ENCODE measurements at places on chromosomes 2 and 18.

- DNase-seq = no peak
Measured at GRCh38 chr2:163934131-163934530, 198.3 kb upstream of the FIGN start.

GRCh38 chr2:68921646-68922045 is 31.0 kb downstream of the GKN2 start:
- DNase-seq = no peak

GRCh38 chr18:40019797-40020392 is 1935.1 kb upstream of the PIK3C3 start:
- no peak for DNase-seq

GRCh38 chr2:99201959-99202678 is 21.1 kb downstream of the MRPL30 start:
- DNase-seq = no peak

- no peak for DNase-seq
Measured at GRCh38 chr2:214904634-214905033, 95.2 kb upstream of the BARD1 start.

DNA sequence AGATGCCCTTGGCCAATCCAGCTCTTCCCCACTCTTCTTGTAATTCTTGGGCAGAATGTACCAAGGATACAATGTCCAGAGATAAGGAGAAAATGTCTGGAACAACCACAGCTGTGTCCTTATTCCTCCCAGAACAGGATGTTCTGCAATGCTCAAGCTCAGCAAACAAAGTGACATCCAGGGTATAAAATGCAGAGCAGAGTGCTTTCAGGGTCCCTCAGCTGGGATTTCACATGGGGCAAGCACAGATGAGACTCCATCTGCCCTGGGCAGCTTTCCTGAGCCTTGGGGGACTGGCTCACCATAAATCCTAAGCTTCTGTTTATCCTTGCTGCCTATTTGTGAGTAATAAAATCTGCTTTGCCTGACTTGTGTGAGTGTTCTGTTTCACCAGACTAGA is 127.4 kb downstream of the VAPA start:
- no peak for DNase-seq

- DNase-seq = no peak
Measured at GRCh38 chr2:231891514-231891905, 34.7 kb downstream of the NPPC start.

GRCh38 chr2:177759443-177759842 is 313.1 kb downstream of the PDE11A start:
- no peak for DNase-seq

DNA sequence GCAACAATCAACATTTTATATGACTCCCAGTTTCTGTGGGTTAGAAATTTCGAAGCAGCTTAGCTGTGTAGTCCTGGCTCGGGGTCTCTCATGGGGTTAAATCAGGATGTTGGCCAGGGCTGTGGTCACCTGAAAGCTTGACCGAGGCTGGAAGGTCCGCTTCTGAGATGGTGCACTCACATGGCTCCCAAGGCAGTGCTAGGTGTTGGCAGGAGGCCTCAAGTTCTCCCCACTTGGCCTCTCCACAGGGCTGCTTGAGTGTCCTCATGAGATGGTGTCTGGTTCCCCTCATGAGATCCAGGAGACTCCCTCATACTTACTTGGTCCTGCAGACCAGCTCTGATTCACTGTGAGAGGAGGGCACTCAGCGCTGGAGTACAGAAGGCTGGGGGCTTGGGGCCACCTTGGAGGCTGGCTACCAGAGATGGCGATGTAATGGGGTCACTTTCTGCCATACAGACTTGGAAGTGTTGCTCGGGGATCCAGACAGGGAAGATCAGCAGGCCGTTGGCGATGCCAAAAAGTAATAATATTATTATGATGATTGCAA is 98.8 kb downstream of the INHBB start:
- no peak for DNase-seq

- DNase-seq = no peak
Measured at GRCh38 chr2:38835015-38835601, 40.6 kb downstream of the DHX57 start.

DNA sequence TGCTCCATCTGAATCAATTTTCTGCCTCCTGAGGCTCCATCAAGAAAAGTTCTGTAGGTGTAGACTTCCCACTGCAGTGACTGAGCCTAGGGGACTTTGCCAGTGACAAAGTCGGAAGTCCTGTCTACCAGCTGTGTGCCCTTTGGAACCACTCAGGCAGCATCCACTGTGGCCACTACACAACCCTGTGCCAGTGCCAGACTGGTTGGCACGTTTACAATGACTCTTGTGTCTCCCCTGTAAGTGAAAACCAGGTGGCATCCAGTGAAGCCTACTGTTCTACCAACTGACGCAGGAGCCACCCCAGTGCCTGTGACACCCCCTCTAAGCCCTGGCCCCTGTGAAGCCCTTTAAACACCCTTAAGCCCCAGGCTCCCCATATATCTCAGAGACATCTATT is 132.1 kb upstream of the SERPINE2 start:
- DNase-seq = no peak

- DNase-seq = no peak
Measured at GRCh38 chr18:59569390-59569791, 127.8 kb downstream of the CCBE1 start.

- DNase-seq = no peak
Measured at GRCh38 chr2:65364986-65365733, 67.2 kb downstream of the SPRED2 start.

- no peak for DNase-seq
Measured at GRCh38 chr2:77629539-77629938, 107.4 kb upstream of the LRRTM4 start.

- DNase-seq = no peak
Measured at GRCh38 chr2:121279476-121280220, 5.4 kb downstream of the TFCP2L1 start.

DNA sequence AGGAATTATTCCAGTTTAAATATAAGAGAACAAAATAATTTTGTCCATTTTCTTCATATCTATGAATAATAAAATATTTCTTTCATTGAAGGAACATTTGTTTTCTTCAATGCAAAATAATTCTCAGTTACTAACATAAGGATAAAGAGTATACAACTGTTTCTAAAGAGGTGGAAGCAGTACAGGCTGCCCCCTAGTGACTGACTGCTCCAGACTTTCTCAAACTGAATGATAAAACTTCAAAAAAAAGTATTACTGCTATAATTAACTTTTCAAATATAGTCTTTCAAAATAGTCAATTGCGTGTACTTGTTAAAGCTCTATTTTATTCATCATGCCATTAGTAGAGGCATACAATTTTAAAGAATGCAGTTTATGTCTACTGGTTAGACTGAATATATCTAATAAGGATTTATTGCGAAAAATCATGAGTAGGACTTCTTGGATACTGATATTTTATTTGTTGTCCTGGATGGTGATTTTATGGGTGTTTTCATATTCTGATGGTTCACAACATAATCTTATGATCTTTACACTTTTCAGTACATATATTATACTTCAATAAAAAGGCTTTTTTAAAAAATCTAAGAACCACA is 100.1 kb downstream of the WDPCP start:
- no peak for DNase-seq

- DNase-seq = no peak
Measured at GRCh38 chr18:55607773-55608172, 19.8 kb upstream of the TCF4 start.

DNA sequence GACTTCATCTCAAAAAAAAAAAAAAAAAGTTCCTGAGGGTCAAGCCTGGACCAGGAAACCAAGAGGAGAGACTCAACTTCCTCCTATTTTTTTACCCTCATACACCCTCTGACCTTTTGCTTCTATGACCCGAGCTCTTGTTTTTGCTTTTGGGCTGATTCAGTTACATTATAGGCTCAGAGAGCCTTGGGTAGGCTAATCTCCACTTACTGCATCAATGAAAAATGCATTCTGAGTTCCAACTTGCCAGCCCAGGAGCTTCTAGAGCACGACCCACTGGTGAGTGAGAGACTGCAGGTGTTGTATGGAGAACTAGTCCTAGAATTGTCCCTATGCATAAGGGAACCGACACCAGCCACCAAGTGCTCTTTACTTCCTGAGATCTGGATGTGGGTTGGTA is 91.1 kb downstream of the CABLES1 start:
- no peak for DNase-seq

DNA sequence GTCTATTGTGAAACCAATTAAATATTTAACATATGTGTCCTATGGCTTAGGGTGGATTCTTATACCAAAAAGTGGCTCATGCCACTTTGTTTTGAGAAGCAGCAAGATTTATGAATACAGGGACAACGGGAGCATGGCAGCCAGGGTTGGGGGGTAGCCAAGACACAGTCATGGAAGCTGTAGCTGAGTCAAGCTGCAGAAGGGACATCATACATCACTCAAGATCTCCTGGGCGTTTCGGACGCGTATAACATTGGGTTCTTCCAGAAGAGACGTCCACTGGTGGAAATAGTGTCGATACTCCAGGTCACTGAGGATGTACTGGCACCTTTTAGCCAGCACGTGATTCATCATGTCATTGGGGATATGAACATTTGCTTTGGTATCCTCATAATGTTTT is 152.7 kb downstream of the RIF1 start:
- no peak for DNase-seq

DNA sequence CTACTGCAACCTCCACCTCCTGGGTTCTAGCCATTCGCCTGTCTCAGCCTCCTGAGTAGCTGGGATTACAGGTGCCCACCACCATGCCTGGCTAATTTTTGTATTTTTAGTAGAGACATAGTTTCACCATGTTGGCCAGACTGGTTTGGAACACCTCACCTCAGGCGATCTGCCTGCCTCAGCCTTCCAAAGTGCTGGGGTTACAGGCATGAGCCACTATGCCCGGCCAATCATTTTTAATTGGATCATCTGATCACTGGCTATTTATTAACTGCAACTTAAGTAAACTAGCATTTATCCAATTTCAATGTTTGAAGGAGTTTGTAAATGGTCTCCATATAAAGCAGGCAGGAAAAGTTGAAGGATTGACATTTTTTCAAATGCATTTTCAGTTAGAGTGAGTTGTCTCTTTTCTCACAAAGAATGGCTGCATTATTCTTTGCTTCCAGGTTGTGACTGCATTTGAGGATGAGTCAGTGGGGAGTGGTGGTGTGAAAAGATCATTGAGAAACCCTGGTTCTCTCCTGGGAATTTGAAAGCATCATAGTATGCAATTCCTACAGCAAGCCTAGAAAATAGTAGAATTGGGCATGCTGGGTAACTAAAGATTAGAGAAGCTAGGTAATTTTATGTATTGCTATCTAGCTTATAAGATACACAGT is 431.1 kb upstream of the ZEB2 start:
- no peak for DNase-seq

DNA sequence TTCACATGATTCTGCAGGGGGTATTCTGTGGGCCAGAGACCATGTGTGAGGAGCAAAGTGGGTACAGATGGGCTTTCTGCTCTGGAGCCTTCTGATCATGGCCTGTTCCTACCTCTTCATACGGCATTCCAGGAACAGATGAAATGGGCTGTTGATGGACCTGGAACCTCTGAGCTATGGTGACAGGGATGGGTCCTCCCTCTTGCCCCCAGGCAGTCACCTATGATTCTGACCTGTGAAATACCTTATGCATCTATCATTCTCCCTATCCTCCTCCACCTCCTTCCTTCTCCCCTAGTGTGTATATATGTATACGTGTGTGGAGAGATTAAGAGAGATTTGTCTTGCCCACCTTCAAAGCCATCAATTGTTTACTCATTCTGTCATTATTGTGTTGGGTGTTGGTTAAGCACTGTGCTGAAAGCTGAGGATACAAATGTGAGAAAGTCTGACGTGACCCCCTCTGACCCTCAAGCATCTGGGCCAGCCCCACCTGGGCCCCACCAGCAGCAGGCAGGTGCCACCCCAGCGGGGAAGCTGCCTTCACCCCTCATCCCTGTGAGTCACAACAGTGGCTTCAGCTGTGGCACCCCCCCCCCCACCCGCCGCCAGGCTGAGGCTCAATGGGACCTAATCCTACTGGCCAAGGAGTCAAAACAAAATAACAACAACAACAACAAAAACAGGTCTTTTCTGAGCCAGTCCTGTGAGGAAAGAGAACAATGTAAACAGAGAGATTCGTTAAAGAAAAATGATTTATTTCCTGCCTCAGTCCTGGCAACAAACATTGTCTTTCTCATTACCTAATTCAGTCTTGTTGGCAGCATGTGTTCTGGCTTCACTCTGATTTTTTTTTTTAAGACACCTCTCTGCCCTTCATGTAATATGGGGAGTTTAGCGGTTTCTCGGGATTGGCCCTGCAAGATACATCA is 103.8 kb upstream of the CDC42EP3 start:
- no peak for DNase-seq

DNA sequence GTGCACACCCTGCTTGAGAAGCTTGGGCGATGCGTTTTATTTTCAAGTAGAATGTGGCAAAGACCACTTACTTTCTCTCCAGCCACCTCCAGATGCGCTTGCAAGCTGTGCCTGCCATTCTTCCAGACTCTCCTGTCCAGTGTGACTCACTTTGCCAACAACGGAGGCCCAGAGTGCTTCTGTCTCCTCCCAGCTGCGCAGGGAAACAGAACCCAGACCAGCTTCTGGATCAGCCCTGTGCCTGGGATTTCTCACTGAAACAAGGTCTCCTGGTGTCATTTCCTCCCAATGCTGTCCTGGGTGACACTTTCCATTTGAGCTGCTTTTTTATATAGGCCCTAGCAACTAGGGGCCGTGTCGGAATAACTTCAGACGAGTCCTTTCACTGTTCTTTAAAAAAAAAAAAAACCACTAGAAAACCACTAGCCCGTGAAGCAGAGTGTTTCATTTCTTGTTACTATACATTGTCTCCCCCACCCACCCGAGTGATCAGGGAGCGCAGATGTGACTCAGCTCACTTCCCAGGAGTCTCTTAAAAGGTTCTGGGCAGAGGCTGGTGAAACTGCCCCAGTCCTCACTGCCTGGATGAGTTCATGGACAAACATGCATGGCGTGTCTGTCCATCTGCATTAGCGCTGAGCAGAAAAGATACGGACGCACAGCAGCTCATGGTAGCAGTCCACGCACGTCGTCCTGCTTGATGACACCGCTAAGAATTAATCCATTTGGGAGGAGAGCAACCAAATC is 25.3 kb upstream of the RPL31 start:
- no peak for DNase-seq

GRCh38 chr2:64165706-64166105 is 21.5 kb upstream of the PELI1 start:
- DNase-seq = no peak

DNA sequence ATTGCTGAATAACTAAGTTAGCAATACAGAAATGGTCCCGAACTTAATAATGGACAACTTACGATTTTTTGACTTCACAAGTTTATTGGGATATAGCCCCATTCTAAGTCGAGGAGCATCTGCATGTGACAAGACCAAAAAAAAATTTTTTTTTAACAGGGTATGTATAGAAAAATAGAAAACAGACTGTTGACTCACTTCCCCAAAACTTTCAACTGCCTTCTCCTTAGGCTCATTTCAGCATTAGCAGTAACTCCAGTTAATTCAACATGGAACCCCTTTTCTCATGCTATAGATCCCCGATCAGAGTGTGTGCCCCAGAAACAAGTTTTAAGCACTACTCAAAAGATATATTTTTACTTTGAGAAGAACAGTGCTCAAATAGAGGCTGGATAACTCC is 5.4 kb downstream of the CD302 start:
- no peak for DNase-seq

DNA sequence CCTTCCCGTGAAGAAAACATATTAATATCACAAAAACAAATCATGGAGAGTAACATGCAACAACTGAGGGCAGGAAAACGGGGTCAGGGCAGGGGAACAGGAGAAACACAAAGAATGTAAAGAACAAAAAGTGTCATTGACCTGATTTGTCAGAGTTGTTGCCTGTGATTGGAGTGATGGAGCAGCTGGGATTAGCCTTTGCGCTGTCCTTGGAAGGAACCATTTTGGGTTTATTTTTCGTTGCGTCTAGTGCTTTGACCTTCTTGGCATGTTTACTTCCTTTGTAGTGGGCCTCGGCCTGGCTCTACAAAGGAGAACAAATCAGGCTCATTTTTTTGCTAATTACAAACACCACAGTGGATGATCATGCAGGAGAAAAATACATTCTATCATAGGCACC is 218.5 kb upstream of the SESTD1 start:
- no peak for DNase-seq
